ENCODE measurements at places on chromosomes 5 and 9. TPM values are rescaled to one million over a fixed set of nuclear protein-coding genes. Genes with fewer than 3 reads are reported as not detected.

The PHYHD1 gene
- 0.20 TPM for total RNA-seq

The ADGRV1 gene
- total RNA-seq, result 0.50 TPM

The ARSK gene
- 7.5 TPM for total RNA-seq

The FOXI1 gene
- not detected for total RNA-seq

The SUB1 gene
- 187 TPM for total RNA-seq

The ANKRD34B gene
- 0.03 TPM for total RNA-seq

The ENDOG gene
- 37.5 TPM for total RNA-seq

The ADAMTSL1 gene
- 0.08 TPM for total RNA-seq
